SW 1271 (cell line): ENCODE measurements at places on chromosomes 12 and 14.

GRCh38 chr14:64681796-64682710 lies 22.2 kb upstream of the PLEKHG3 start:
- DNase-seq = no peak

DNA sequence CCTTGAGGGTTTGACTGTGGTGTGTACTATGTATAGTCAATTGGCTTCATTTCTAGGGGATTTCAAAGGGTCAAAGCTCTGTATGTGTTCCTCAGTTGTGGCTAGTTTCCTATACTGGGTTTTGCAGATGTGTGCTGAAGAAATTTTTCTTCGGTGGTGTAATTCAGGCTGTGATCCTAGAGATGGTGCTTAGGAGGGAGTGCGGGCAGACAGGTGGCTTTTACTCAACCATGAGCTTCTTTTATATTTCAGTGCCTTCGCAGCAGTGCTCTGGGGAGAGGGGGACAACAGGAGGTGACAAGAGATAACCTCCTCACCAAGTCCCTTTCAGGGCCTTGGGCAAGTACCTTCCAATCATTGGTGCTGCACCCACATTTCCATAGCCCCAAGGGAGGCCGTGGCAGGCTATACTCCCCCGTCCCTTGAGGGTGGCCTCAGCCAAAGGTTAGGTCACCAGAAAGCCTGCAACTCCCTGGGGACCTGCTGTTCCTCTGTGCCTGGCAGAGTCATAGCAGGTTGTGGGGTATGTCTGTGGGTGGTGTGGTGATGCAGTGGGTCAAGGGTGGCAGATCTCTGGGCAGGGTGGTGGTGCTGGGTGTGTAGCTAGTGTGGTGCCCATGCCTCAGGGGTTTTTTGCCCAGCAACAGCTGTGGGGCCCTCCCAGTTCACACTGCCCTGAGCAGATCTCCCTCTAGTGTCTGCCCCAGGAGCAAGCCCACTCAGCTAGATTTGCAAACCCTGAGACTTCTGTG lies 37.0 kb upstream of the TMX1 start:
- DNase-seq = no peak

DNA sequence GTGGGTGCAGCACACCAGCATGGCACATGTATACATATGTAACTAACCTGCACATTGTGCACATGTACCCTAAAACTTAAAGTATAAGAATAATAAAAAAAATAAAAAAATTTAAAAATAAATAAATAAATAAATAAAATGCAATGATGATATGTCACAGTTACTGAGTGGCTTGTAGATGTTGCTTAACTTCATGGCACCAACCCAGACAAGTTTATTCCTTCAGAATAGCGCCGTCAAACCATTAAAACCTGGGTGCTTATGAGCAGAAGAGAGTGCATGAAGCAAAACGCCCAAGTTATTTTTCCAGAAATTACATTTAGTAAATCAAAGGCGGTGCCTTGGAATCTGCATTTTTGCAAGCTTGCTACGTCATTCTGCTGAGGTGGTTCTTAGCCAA lies 417.9 kb downstream of the AEBP2 start:
- DNase-seq = no peak

GRCh38 chr12:1217191-1217949 lies 226.3 kb downstream of the ERC1 start:
- peak; percentile 25 for DNase-seq

- no peak for DNase-seq
Measured at GRCh38 chr12:122064780-122065588, 13.6 kb upstream of the MLXIP start.

GRCh38 chr14:99758872-99759545 lies 34.2 kb upstream of the EML1 start:
- DNase-seq = no peak

GRCh38 chr12:65510584-65511050 lies 232.1 kb downstream of the MSRB3 start:
- no peak for DNase-seq

GRCh38 chr14:68143341-68143841 lies 323.8 kb downstream of the RAD51B start:
- no peak for DNase-seq

DNA sequence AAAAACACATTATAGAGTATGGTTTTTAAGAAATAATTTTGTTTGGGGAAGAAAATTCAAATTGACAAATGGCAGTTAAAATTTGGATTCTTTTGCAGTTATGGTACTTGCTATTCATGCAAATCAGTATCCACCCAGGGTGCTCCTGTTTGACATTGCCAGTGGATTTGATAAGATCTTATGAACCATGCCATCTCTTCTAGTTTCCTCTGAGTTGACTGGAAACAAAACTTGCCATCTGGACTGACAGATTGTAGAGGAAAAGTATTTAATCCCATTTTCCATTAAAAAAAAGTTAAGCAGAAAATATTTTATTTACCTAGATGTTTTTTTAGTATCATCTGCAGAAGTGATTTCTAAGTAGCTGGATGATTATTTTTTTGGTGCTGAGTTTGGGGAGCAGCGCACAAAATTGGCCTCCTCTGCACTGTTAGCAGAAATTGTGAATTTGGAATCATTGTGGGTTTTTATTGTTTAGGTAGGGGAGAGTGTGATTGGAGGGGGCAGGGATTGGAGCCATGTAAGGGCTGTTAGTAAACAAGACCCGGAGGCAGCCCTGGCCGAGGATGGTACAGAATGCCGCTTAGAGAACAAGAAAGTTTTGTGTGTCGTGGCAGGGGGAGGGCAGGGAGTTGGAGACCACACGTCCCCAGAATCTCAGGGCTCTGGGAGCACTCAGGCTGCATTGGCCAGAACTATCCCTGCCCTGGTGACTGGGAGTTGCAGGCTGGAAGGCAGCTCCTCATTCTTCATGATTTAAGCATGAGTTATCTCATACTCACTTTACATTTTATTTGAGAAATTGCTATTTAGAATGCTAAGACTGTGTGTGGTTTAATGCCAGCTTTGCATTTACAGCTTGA lies 56.6 kb downstream of the WDR20 start:
- no peak for DNase-seq
